Effector memory CD8-positive, alpha-beta T cell (primary cell): ENCODE measurements at places on chromosomes 3 and 15.

DNA sequence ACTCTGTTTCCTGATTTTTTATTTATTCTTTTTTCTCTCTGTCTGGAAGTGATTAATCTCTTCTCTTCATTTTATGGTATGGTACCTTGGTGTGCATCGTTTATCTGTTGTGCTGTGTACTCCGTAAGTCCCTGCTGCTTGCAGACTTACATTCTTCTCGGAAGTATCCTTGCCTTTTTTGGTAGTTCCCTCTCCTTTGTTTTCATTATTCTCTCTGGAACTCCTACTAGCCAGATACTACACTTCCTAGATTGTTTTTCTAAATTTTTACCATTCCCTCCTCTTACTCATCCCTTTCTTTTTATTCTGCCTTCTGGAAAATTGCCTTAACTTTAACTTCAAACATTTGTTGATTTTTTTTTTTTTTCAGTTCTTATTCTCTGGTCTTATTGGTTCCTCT lies 27.2 kb downstream of the PIK3CA start:
- DNase-seq, result no peak

GRCh38 chr3:103295974-103296570 lies 861.3 kb downstream of the ZPLD1 start:
- DNase-seq, result no peak

- DNase-seq, result no peak
Measured at GRCh38 chr3:4343258-4343657, 40.1 kb downstream of the SETMAR start.

- no peak for DNase-seq
Measured at GRCh38 chr3:61736506-61736905, 175.1 kb downstream of the PTPRG start.

DNA sequence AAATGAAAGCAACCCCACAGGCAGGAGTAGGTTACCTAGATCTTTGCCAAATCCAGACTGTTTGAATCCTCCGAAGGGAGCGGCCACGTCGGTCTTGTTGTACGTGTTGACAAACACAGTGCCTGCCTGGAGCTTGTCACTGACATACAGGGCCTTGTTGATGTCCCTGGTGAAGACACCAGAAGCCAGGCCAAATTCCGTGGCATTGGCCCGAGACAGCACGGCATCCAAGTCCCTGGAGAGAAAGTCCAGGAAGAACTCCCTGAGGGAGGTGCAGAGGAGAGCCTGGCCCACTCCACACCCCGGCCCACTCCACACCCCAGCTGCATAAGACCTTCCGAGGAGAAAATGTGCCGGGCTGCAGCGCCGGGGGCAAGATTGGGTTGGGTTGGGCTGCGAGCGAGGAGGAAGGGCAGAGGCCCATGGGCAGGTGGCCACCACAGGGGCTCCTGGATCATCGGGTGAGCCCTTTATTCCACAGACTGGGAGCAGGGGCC lies 21.8 kb upstream of the SLC41A3 start:
- DNase-seq, result no peak

GRCh38 chr3:124322966-124323365 lies 331.0 kb upstream of the ROPN1 start:
- no peak for DNase-seq

DNA sequence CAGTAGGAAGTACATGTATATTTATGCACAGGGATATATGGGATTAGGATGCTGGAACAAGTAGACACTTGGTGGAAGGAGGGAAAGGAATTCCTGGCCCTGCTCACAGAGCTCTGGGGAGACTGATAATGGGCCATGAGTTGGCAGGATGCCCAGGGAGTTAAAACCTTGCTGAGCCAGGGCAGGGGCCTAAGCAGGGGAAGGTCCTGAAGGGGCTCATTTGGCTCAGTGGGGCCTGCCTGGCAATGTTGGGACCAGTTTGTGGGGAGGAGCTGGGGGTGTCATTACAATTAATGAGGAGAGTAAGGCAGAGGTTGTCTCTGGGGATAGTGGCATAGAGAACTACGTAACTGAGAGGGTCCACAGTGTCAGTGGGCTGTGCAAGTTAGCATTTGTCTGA lies 124.2 kb upstream of the ADPGK start:
- no peak for DNase-seq

GRCh38 chr15:29571792-29572431 lies 250.4 kb downstream of the TJP1 start:
- DNase-seq, result no peak

- no peak for DNase-seq
Measured at GRCh38 chr3:94787066-94787465, 724.2 kb downstream of the NSUN3 start.

GRCh38 chr3:177689077-177689476 lies 491.8 kb upstream of the TBL1XR1 start:
- no peak for DNase-seq

DNA sequence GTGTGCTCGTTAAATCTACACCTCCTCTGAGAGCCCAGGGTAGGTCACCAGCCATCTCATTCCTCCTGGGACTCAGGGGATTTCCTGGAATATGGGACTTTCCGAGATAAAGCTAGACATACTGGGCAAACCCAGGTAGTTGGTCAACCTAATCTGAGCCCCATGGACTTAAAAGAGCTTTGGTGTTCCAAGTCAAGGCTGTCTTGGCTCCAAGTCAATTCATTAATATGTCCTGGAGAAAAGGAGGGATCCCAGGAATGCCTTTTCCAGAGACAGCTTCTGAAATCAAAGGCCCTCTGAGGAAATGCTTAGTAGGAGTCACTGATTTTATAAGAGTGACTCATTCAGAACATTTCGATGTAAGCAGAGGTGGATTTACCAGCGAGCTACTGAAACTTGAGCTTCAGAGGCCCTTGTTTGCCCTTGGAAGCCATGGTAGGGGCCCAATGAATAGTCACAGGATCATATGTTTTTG lies 137.3 kb upstream of the UBE2E1 start:
- DNase-seq, result no peak

DNA sequence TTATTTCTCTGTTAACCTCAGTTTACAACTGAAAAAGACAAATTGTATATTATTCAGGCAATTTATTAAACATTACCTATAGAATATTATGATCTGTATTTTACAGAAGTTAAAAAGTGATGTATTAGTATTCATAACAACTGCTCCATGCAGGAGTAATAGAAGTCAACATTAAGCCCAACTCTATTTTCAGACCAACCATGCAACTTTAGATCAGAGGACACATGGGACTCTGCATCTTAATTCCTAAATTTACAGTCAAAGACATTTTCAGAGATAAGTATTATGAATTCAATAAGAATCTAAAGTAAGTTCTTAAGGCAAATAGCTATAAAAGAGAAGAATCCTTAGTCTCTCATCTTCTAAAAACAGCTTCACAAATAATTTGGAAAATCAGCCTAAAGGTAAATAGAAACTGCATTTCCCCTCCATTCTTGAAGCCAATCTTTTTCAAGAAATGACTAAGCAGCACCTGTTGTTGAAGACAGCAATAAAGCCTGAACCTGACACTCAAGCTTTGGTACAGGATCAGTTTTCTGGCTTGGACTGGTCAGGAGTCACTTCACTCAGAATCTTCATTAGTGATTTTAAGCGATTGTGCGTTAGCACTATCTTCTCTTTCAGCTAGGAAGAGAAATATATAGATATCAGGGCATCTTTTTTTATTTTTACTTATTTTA lies 23.0 kb downstream of the OIP5 start:
- DNase-seq, result no peak

DNA sequence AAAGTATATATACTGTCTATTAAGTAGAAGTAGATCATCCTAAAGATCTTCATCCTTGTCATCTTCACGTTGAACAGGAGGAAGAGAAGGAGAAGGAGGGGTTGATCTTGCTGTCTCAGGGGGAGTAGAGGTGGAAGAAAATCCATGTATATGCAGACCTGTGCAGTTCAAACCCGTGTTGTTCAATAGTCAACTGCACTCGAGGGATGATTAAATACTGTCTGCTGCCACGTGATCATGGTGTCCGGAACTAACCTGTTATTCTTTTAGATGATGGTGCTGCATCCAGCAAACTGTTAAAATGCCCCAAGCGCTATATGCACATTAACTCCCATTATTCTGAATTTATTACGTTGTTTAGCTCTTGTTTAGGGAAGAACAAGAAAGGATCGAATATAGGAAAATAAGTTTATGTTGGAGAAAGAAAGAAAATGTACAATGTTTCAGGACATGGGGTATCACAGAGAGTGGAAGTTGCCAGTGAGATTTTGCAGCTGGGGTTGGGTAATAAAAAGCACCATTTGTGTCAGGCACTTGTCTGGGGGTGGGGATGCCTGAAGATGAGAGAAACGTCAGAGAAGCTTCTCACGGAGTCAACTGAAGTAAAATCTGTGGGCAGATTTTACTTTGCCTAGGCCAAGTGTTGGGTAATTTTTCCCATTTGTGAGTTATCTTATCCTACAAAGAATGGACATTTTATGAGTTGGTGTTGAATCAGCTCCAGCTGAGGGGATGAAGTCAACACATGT lies 229.2 kb downstream of the RYR3 start:
- no peak for DNase-seq

DNA sequence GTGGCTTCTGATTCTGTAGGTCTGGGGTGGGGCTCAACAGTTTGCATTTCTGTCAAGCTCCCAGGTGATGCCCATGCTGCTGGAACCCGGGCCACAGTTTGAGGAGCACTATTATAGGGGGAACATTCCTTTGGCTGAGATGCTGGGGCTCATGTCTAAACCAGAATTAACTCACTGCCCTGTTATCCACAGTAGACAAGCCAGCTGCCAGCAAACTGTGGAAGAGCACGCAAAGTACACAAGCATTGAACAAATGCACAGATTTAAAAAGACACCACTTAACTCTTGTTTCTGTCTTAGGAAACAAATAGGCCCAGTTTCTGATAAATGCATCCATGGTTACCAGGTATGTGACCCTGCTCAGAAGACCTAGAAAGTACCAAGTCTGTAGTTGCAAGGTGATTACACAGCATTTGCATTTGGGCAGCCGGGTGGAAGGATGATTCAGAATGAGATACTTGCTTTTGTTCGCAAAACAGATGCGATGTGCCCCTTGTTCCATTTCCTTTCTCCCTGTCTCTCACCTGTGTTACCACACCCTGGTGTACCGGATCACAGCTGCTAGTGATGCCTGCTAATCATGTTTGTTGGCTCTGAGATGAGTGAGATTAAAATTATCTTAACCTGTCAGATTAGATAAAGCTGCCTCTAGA lies 12.4 kb downstream of the GYG1 start:
- peak; percentile 44 for DNase-seq

DNA sequence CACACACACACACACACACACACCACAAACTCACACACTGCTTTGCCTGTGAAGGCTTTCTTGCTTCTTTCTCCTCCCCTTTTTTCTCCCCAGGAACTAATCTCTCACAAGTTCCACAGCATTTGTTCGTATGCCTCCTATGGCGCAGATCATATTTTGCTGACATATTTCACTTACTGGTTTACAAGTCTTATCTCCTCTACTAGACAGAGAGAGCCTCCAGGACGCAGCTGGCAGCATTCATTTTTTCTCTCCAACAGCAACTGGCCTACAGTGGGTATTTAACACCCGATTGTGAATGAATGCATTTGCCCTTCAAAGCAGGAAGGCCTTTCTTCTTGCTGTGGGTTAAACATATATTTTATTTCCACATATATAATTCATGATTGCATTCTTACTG lies 47.0 kb upstream of the DLG1 start:
- no peak for DNase-seq

- DNase-seq, result no peak
Measured at GRCh38 chr3:49025005-49025792, 3.3 kb downstream of the NDUFAF3 start.
